Stimulated activated CD4-positive, alpha-beta T cell treated with anti-CD3 and anti-CD28 coated beads, Interleukin-2, amount 100 ng/mL, for 48 hours (primary cell): ENCODE measurements at places on chromosomes 4 and X.
A peak's percentile ranks its signal among the peaks of the same experiment; 100 is the strongest.

DNA sequence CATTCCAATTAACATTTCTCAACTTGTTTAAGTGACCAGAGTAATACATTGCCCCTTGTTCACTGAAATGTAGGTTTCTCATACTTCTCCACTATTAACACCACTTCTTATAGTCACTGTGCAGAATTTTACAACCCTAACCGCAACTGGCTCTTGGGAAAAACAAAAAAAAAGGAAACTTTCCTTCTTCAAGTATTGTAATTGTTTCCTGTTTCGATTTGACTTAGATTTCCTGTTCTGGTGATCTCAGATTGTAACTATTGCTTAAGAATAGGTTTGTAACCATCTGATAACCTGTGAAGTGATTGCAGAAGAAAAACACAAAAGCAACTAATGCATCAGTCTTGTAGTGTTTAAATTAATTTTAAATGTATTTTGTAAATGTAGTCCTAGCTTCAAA, 594.7 kb upstream of the GALNT7 start:
- DNase-seq: no peak

- DNase-seq: peak; percentile 60
Measured at GRCh38 chrX:110412971-110413726, 54.5 kb downstream of the RTL9 start.

DNA sequence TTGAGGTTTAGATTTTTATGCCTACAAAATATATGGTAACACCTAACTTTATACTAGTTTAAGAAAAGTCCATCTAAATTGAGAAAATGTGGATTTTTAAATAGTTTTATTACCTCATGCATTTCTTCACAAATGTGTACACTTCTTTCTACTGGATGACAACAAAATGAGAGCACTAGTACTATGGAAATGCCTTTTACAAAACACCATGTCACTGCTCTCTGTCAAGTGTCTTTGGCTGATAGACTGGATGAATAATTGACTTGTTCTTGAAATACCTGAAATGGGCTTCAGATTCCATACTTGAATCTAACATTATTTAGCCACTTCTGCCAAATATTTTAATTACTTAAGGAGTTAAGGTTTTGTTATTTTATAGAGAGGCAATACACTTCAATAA, 49.5 kb downstream of the AMELX start:
- DNase-seq: no peak

- no peak for DNase-seq
Measured at GRCh38 chrX:9628779-9629493, 136.7 kb downstream of the GPR143 start.

GRCh38 chr4:56757821-56758411, 63.6 kb downstream of the SPINK2 start:
- peak; percentile 69 for DNase-seq

GRCh38 chr4:69658133-69658532, 5.1 kb upstream of the UGT2A1 start:
- DNase-seq: no peak

- no peak for DNase-seq
Measured at GRCh38 chrX:31266203-31267076, 194.6 kb upstream of the FTHL17 start.

DNA sequence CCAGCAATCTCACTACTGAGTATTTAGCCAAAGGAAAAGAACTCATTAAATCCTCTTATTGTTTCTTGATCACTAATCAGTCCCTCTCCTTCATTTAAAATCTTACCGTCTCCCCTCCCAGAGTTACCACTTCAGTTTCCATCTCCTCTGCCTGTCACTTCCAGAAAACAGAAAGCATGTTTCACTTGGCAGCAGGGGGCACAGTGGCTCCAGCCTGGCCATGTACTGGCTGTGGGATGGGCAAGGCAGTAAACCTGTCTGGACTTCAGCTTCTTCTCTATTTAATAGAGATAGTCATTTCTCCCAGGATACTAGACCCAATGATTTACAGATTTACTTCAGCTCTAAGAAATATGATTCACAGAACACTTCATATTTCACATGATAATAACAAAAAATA, 63.2 kb downstream of the CD40LG start:
- no peak for DNase-seq

GRCh38 chrX:23248187-23248586, 86.5 kb upstream of the PTCHD1 start:
- no peak for DNase-seq

GRCh38 chrX:150216716-150217115, 146.4 kb upstream of the MAMLD1 start:
- no peak for DNase-seq

GRCh38 chrX:16162391-16162790, 4.9 kb upstream of the MAGEB17 start:
- DNase-seq: no peak

DNA sequence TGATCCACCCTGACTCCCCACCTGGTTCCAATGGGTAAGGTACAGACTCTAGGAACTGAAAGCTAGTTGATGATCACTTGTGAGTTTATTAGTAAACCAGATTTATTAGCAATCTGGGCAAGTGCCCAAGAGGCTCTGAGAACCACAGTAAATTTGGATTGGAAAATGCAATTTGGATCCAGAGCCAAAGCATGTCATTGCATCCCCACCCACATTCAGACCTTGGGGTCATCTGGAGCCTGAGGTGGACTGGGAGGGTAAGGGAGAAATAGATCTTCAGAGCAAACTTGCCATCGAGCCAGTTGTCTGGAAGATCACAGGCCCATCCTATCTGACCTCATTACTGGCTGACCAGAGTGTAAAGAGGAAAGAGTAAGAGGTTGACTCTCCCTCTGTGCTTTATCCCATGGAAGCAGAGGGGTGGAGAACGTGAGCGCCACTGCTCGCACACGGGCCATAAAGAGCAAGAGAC, 78.7 kb upstream of the RASGEF1B start:
- DNase-seq: no peak
